ENCODE measurements at places on chromosomes 1 and 21.
A peak's percentile ranks its signal among the peaks of the same experiment; 100 is the strongest.

DNA sequence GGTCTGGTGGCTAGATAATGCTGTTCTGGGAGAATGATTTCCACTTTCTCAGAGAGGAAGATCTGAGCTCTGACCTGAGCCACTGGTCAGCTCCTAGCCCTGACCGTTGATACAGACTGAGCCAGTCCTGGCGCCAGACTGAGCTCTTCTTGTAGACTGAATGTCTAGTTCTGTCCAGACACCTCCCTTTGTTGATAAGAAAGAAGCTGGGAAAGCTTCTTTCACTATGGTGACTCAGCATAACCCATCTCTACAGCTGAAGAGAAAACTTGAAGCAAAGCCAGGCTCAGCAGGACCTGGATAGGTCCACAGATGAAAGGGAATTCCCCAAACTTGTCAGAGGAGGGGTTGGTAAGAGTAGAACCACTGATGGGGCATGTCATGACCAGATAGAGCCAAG is 9.9 kb upstream of the TRABD2B start:
- DNase-seq = no peak

GRCh38 chr1:219387211-219387610 is 213.5 kb downstream of the LYPLAL1 start:
- no peak for DNase-seq

- DNase-seq = no peak
Measured at GRCh38 chr1:212945056-212945455, 5.3 kb upstream of the VASH2 start.

GRCh38 chr1:116737020-116737854 is 17.0 kb upstream of the CD2 start:
- peak; percentile 38 for DNase-seq

GRCh38 chr1:51214615-51215131 is 21.4 kb upstream of the RNF11 start:
- DNase-seq = no peak

- DNase-seq = no peak
Measured at GRCh38 chr1:84632137-84632536, 57.9 kb upstream of the CTBS start.

DNA sequence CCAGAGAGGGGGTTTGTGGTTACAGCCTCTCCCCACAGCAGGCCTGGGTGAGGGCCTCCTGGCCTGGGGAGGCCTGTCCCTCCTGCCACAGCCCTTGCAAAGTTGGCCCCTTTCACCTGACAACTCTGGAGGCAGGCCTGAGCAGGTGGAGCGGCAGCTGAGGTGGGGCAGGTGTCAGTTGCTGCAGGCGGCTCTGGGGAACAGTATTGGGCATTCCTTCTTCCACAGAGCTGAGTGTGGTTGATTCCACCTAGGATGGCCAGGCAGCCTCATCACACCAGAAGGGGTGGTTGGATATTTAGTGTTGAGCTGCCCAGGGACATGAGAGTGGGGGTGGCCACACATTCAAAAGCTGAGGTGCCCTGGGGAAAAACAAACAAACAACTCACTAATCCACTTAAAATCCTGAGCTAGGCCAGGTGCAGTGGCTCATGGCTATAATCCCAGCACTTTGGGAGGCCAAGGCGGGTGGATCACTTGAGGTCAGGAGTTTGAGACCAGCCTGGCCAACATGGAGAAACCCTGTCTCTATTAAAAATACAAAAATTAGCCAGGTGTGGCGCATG is 31.1 kb downstream of the PIGP start:
- peak; percentile 33 for DNase-seq

DNA sequence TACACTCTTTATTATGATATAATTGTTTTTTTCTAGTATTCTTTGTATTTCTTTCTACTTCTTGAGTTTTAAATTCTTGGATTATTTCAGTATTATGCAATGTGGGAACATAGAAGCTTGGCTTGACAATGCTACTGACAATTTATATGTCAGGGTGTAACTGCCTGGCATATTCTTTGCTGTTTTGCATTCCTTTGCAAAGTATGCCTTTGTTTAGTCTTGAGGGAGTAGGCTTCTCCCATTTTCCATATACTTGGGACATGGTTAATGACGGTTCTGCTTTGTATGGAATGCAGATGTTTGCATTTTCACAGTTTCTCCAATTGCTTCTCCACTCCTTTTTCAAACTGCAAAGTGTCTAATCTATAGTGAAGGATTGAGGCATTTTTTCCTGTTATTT is 109.8 kb downstream of the HMCN1 start:
- peak; percentile 47 for DNase-seq

GRCh38 chr1:79741720-79742421 is 735.3 kb upstream of the ADGRL4 start:
- no peak for DNase-seq

- no peak for DNase-seq
Measured at GRCh38 chr1:183967914-183968313, 69.6 kb downstream of the COLGALT2 start.

- DNase-seq = no peak
Measured at GRCh38 chr1:201675143-201675542, 136.2 kb downstream of the NAV1 start.

- DNase-seq = no peak
Measured at GRCh38 chr1:200527670-200528069, 92.9 kb downstream of the KIF14 start.

DNA sequence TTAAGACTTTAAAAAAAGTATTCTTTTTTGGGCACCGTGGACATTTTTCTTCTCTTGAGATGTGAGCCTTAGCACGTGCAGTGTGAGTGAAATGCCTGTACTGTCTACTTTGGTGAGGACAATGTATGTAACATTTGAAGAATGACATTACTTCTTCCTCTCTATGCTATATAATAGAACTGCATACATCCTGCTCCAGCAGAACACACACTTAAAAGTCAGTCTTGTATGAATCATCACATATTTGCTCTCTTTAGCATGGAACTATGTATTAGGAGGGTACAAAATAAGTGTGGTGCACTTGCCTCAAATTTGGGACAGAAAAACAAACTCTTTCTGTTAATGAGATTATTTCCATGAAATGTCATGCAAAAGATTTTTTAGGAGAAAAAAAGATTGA is 358.4 kb upstream of the SGIP1 start:
- DNase-seq = no peak

DNA sequence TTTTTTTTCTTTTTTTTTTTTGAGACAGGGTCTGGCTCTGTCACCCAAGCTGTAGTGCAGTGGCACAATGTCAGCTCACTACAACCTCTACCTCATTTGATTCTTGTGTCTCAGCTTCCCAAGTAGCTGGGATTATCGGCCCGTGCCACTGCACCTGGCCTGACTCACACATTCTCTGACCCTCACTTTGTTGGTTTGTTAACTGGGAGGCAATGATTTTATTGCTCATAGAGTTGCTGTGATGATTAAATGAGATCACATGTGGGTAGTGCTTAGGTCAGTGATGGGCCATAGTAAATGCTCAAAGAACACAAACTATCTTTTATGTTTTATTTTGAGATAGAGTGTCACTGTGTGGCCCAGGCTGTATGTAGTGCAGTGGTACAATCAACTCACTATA is 47.3 kb upstream of the SSBP3 start:
- DNase-seq = no peak

- DNase-seq = peak; percentile 14
Measured at GRCh38 chr1:53182111-53182593, 14.5 kb upstream of the CPT2 start.

DNA sequence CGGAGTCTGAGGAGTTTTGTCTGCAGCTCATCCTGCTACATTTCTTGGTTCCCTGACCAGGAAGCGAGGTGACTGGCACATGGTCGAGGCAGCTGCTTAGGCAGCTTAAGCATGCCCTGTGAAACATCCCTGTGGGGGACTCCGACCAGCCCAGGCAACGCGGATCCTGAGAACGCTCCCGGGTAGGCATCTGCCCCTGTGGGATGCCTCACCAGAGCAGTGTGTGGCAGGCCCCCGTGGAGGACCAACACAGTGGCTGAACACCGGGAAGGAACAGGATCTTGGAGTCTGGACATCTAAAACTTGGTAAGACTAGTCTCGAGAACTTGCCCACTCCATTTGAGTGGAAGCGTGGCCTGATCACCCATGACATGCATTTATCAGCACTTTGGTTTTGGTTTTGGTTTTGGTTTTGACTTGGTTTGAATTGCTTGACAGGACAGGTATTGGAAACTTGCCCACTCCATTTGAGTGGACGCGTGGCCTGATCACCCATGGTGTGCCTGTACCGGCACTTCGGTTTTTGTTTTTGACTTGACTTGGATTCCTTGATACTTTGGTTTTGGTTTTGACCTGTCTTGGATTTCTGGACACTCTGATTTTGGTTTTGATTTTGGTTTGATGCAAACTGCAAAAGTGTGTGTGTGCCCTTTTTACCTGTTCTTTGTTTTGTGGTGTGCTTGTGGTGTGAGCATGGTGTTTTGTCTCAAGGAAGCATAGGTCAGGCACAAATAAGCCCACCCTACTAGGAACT is 12.2 kb upstream of the NEK2 start:
- no peak for DNase-seq

GRCh38 chr1:71167505-71167904 is 86.7 kb upstream of the ZRANB2 start:
- no peak for DNase-seq

DNA sequence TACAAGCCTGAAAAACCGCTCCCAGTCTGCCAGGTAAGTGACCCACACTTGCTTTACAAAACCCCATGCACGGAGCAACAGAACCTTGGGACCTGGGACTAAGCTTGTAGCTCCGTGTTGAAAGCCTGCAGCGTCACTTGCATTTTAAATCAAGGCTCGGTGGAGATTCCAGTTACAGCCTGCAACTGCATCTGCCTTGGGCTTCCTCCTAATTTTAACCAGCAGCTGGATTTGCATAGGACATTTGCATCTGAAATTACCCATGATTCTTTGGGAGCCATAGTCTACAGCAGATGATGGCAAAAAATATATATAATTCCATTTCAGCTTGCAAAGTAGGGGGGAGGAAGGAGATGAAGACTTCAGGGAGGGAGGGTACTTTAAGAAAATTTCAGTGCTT is 62.4 kb upstream of the IGSF21 start:
- DNase-seq = peak; percentile 91

DNA sequence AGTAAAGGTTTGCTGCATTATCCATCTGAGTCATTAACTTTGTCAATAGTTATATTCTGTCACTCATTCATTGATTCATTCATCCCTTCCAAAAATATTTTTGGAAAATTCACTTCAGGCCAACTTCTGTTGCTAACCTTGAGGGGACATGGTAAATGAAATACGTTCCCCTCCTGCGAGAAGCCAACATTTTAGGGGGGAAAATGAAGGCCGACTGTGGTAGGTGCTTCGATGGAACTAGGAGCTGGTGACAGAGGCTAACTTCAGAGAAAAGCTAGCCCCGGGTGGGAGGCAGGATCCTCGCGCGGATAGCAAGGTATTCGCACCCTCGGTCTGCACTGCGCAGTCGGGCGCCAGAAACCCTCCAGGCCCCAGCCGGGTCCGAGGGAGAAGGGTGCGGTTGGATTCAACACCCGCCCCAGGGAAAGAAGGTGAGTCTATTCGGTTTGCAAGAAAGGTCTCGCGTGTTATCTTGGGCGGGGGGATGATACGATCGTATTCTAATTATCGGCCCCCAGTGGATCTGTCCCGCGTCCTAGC is 646 bp upstream of the RRP15 start:
- peak; percentile 46 for DNase-seq

- DNase-seq = no peak
Measured at GRCh38 chr1:177944016-177944949, 25.6 kb downstream of the SEC16B start.

DNA sequence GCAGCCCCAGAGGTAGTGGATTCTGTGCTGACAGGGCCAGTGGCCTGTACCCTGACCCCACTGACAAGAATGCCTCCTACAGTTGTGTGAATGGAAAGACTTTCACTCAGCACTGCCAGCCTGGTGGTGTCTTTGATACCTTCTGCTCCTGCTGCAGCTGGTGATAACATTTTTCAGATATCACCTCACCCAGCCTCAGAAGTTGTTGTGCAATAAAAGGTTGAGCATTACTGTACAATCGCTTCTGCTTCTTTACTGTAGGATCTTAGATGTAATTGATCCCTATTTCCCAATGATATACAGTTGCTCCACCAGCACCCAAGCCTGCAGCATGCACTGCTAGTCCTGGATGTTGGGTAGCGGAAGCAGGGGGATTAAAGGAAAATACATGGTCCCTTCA is 4.8 kb upstream of the CHIA start:
- no peak for DNase-seq

DNA sequence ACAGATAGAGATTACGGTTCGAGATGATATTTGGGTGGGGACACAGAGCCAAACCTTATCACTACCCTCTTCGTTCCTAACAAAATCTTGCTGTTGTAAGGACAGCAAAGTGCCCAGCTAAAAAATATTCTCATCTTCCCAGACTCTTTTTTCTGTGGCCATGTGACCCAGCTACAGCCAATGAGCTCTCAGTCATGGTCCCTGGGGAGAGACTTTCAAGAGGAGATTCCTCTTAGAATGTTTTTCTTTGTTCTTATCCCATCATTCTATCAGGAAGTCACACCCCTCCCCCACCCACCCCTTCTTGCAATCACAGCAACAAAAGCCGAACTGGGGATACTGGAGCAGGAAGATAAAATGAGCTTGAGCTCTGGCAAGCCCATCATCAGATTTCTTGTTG is 247.1 kb downstream of the CHRM3 start:
- DNase-seq = no peak

- no peak for DNase-seq
Measured at GRCh38 chr1:6795661-6796060, 10.4 kb downstream of the CAMTA1 start.

GRCh38 chr1:71586030-71586429 is 505.2 kb upstream of the ZRANB2 start:
- no peak for DNase-seq

GRCh38 chr1:165463978-165464377 is 19.1 kb upstream of the RXRG start:
- peak; percentile 24 for DNase-seq

- DNase-seq = no peak
Measured at GRCh38 chr1:189211742-189212141, 1265.9 kb downstream of the BRINP3 start.

DNA sequence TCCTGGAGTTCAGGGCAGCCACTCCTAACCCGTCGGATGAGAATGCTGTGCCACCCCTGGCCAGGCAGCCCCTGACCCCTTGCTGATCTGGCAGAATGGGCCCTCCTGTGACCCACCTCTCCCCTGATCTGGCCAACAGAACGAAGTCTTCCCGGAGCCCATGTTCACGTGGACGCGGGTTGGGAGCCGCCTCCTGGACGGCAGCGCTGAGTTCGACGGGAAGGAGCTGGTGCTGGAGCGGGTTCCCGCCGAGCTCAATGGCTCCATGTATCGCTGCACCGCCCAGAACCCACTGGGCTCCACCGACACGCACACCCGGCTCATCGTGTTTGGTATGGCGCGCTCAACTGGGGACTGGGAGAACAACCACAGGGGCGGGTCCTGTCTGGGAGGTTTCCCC is 104.1 kb upstream of the KLHDC7A start:
- no peak for DNase-seq

- DNase-seq = no peak
Measured at GRCh38 chr1:167229719-167230385, 9.2 kb downstream of the POU2F1 start.

DNA sequence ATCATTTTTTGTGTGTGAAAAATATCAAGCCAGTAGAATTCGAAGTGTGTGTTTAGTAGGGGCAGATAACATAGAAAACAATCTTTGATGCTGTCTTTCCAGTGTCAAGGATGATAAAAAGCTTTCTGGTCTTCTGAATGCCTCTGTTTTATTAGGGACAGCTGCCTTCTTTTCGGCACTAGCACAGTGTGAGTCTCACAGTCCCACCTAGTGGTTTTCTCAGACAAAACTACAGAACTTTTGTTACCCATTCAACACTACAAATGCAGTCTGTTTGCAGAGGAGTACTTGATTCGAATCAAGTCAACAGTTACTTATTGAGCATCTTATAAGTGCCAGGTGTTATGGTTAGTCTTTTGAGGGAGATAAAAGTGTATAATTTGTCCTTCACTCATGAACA is 30.6 kb upstream of the MCOLN3 start:
- no peak for DNase-seq

GRCh38 chr1:43861337-43861736 is 72.3 kb upstream of the ARTN start:
- no peak for DNase-seq
